Keratinocyte (primary cell): ENCODE measurements at places on chromosomes 7 and 10. TPM values are rescaled to one million over a fixed set of nuclear protein-coding genes. Genes with fewer than 3 reads are reported as not detected.

DNA sequence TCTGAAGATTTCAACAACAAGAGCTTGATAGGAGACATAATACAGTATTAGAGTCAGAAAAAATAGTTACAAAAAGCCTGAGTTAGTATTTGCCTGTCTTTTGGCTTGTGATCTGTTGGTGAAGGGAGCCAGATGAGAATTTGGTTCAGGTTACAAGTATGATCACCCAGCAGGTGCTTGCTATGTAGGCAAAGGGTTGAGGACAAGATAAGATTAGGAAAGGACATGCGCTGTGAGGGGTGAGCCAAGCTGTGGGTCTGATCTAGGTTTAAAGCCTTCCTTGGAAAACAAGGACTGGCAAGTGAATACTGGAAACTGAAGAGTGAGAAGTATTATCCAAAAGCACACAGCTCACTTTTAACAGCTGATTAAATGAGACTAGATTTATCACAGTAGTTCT is 28.7 kb upstream of the CD36 start:
- DNase-seq = no peak

GRCh38 chr10:124138195-124138882 is 44.9 kb upstream of the CHST15 start:
- no peak for DNase-seq

GRCh38 chr7:121083138-121083789 is 94.8 kb downstream of the CPED1 start:
- DNase-seq = no peak

- DNase-seq = no peak
Observed at GRCh38 chr10:131636841-131637724, 263.7 kb upstream of the PPP2R2D start.

GRCh38 chr7:676972-677385 is 49.5 kb upstream of the DNAAF5 start:
- DNase-seq = no peak

DNA sequence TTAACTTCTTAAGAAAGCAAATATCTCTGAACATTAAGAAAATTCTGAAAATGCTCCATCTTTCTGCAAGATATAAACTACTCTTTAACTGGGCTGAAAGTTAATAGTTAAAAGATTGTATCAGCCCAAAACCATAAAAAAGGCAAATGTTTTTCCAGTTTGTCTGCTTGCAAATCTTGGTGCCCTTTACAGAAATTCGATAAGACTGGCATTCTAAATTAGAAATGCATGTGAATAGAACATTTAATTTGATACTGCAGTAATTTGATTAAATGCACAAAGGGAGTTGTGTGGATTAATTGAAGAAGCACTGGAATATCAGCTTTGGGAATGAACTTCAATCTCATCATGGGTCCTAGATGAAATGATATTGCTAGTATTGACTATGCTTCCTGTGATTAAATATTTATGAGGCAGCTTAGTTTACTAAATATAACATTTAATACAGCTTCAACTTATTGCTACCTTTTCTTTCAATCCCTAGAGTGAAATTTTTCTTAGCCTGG is 78.4 kb downstream of the IQUB start:
- DNase-seq = no peak

DNA sequence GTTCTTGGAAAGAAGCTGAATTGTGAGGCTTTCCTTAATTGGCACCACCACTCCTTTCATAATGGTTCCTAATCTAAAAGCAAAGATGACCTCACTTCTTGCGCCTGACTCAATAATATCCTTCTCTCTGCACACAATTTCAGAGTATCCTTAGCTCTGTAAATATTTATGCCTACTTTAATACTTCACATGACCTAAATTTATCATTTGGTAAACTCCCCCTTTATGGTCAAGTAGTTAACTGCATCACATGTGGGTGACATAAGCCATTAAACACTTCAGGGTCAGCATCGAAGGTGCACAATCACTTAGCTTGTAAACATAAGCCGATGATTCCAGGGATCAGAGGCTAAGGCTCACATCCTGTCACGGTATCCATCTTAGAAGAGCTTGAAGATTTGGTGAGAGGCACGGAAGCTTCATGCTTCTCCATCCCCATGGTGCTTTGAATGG is 7.3 kb upstream of the RHOBTB1 start:
- no peak for DNase-seq

- DNase-seq = no peak
Observed at GRCh38 chr10:130263289-130263688, 127.1 kb downstream of the GLRX3 start.

DNA sequence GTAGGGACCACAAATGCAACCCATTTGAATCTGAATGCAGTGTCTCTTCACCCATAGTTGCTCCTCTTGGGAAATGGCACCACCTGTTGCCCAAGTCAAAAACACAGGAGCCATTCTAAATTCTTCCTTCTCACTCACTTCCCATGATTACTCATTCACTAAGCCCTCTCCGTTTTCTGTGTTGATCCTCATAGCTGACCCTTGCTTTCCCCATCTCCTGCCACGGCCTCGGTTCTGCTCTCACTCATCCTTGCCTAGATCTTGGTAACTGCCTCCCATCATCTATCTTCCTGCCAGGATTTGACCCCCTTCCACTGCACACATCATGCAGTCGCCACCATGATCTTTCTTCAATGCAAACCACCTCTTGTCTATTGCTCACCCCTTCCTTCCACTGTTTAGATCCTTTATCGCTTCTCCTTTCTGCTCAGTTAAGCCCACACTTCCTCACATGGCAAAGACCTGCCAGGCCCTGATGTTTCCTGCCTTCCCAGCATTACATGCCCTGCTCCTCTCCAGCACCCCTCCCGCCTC is 19.0 kb upstream of the CPN1 start:
- DNase-seq = no peak

DNA sequence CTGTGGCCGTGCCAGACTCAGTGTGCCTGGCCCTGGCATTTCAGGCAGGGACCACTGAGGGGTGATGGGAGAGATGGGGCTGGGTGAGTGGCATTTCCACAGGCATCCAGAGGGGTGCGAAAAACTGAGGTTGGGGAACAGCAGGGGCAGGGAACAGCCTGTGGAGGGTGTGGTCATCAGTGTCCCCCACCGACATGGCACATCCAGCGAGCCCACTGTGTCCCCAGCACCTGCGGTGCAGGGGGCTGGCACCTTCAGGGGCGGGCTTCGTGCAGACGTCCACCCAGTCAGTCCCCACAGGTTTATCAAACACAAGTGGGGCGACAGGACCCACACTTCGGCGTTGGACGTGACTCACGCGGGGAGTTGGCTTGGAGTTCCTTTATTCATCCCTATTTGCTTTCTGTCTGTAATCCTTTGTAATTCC is 14.8 kb downstream of the CUX1 start:
- DNase-seq = no peak

DNA sequence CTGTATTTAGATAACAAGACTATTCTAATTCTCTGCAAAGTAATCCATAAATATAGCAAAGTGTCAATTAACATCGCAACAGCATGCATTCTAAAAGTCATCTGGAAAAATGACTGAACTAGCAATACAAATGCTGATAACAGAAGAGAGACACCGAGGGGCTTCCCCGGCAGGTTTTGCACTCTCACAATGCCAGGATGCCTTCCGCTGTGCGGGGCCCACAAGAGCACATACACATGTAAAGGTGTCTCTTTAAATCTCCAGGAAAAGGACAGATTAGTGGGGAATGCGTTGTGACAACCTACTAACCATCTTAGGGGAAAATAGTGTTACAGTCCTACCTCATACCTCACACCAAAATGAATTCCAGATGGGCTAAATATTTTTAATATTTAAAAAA is 86.9 kb downstream of the CXCL12 start:
- no peak for DNase-seq

DNA sequence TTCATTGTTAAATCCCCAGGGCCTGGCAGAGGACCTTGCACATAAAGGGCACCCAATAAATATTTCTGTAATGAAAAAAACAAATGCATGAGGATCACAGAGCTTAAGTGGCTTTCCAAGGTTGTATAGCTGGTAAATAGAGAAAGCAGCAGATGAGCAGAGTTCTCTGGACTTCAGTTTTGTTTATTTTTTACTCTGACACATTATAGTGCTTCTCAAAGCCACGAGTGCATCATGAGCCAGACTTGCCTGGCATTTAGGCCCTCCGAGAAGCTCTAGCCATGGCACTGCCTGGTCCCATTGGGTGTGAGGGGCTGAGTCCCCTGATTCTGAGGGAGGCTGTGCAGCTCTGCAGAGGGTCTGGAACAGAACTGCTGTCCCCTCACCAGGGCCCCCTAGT is 87.2 kb upstream of the ZNF32 start:
- no peak for DNase-seq

- no peak for DNase-seq
Observed at GRCh38 chr10:62597226-62597625, 207.3 kb upstream of the ADO start.

DNA sequence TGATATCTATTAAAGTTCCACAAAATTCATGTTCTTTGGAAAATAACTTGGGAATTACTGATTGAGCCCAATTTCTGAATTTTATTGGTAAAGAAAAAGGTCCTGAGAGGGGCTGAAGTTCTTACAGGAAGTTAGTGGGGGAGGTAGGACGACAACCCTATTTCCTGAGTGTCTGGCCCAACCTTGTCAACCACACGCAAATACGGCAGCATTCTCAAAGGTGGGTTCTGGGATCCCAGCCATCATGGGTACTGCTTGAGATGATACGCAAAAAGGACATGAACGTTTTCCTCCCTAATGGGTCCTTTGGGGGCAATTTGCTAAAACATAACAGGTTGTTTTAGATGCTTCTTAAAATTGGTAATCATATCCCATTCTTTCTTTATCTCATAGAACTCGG is 2.7 kb upstream of the PDCD4 start:
- DNase-seq = no peak

DNA sequence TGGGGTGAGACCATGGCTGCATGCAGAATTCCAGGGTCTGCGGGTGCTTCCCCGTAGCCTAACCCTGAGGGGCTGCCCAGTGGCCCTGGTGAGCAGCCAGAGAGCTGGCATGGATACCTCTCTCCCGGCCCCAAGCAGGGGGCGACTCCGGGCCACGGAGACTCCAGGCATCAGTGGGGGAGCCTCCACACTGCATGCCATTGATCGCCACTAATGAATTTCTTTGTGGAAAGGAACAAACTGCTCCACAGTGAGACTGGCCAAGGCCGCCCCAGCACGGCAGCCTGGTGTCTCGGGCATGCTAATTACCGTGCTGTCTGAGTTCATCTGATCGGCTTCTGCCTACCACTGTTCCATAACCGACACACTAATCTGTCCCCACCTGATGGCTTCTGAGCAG is 184.4 kb downstream of the GRID1 start:
- DNase-seq = no peak

GRCh38 chr10:94571081-94571480 is 25.5 kb downstream of the HELLS start:
- DNase-seq = no peak

DNA sequence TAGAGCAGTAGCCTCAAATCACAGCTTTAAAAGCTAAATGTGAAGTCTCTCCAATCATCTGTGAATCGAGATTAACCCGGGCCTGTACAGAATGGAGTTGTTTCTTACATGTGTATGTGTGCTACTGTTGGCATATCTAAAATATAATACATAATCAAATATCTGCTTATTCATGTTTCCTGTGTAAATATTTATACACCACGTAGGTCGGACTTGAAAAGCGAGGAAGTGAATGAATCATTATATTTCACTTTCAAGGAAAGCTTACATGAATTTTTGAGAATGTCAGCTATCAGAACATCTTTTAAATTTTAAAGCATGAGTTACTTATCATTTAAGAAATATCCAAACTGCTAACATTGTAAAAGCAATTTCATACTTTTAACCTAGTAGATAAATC is 233.3 kb downstream of the SLC25A13 start:
- DNase-seq = no peak

DNA sequence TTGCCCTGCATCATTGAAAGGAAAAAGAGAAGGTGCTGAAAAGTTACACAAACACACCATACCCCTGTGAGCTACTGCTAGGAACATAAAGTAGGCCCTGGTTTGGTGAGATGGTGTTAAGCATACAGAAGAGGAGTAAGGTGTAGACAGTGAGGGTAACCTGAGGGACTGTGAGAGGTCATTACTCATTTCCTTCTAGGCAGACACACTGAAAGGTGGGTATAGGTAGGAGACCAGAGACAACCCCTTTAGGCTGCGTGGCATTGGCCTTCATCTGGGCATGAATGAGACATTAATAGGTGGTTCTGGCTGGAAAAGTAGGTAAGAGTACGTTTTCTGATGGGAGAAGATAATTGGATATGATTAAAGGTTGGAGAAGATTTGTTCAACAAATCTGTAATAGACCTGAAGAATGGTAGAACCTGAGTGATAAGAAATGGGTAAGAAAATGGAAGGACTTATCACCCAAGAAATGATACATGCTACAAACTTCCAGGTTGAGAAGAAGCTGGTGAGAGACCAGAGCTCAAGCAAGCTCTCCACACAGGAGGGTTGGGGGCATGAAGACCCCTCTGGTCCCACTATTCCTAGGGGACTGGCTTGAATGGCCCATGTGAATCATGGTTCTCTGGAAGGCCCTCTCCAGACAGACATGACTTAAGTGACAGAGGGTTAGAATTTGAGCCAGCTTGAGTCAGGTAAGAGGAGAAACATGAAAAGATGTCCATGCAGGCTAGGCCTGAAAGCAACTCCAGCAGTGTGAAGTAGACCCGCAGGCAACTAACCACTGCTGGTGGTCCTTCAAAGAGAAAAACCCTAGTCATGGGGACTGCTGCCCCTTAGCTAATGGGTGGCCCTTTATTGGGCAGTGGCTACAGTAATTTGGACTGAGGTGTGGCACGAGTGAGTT is 3.8 kb downstream of the COMTD1 start:
- DNase-seq = no peak

- DNase-seq = no peak
Observed at GRCh38 chr10:3889961-3890522, 105.0 kb upstream of the KLF6 start.

TRIM74 gene
- polyA plus RNA-seq = 0.03 to 0.19 TPM in 2 of 3 replicates, not detected in the other

SLC35G1 gene
- polyA plus RNA-seq = 3.8 to 5.9 TPM (median 4.7 TPM) in 3 replicates

OR2A5 gene
- not detected in 3 replicates for polyA plus RNA-seq

FAM204A gene
- 20.9 to 38.6 TPM (median 36.1 TPM) in 3 replicates for polyA plus RNA-seq

SEMA4G gene
- 0.98 to 1.9 TPM (median 1.2 TPM) in 3 replicates for polyA plus RNA-seq

GPR15LG gene
- 0.57 to 54.1 TPM (median 10.4 TPM) in 3 replicates for polyA plus RNA-seq

TSC22D4 gene
- polyA plus RNA-seq = 8.4 to 16.6 TPM (median 9.1 TPM) in 3 replicates

NUTM2B gene
- polyA plus RNA-seq = 0.18 to 0.27 TPM (median 0.25 TPM) in 3 replicates

ADIRF gene
- 136 to 164 TPM (median 157 TPM) in 3 replicates for polyA plus RNA-seq

ACBD7 gene
- polyA plus RNA-seq = 0.08 to 0.20 TPM in 2 of 3 replicates, not detected in the other

CHST12 gene
- 5.0 to 8.3 TPM (median 7.0 TPM) in 3 replicates for polyA plus RNA-seq

CPA1 gene
- polyA plus RNA-seq = not detected in 3 replicates

OR9A2 gene
- not detected in 3 replicates for polyA plus RNA-seq

FBXL13 gene
- polyA plus RNA-seq = 0.19 to 0.24 TPM (median 0.20 TPM) in 3 replicates

ACSM6 gene
- polyA plus RNA-seq = 0.04 TPM in 1 of 3 replicates, not detected in the others
